ENCODE measurements at places on chromosomes 5 and 9. TPM values are rescaled to one million over a fixed set of nuclear protein-coding genes. Genes with fewer than 3 reads are reported as not detected.

GRCh38 chr5:10329820-10330481 lies 22.2 kb upstream of the CMBL start:
- no peak for DNase-seq

AGPAT2 gene
- total RNA-seq: 50.2 TPM

LHX3 gene
- total RNA-seq: not detected

VCAN gene
- 70.5 TPM for total RNA-seq

- DNase-seq: no peak
Observed at GRCh38 chr9:93300585-93301081, 116.7 kb downstream of the WNK2 start.

- no peak for DNase-seq
Observed at GRCh38 chr5:88398316-88398715, 129.7 kb upstream of the TMEM161B start.

IFNA7 gene
- not detected for total RNA-seq

- no peak for DNase-seq
Observed at GRCh38 chr9:90098408-90098807, 493.6 kb downstream of the GADD45G start.

DNA sequence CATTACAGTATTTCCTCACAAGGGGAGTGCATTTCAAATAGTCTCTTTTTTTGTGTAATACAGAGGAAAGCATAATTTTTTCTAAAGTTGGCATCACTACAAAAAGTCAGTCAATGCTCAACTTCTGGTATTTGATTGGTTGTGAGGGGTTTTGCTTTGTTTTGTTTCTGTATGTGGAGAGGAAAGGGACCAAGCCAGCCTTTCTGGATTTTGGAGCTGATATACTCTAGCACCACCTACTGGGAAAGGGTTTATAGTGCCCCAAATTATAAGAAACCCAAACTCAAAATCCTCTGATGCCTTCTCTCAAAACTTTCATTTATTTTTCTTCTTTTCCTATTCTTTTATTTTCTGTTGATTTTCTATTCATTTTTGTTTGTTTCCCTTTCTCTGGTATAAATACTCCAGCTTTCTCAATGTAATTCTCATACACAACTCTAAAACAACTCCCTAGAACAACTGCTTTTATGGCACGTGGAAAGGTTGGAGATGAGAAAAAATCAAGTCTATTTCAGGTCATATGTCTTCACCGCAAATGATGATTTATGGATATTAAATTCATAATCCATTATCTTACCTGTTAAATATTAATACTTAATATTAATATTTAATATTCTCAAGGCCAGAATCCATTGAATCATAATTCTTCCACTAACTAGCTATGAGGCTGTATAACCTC lies 69.5 kb upstream of the ANXA1 start:
- DNase-seq: peak; percentile 74

MARCOL gene
- total RNA-seq: not detected

Data from glomerular endothelial cell (primary cell).